ENCODE measurements at places on chromosomes 5 and 9.

DNA sequence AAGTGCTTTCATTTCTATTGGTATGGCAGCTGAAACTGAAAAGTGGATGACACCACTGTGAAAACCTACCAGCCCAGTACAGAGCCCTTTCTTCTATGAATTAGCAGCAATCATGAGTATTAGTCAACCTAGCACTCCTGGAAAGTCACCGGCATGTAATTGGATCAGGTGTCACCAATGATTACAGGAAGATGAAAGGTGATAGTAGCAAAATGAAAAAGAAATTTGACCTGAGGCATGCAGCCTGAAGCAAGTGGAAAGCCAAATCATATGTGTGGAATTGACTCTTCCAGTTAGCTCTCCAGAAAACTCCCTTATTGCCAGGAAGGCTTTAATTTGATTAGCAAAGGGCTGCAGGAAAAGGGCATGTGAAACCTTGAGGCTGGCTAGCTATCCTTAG lies 81.2 kb upstream of the NAA35 start:
- DNase-seq: no peak

DNA sequence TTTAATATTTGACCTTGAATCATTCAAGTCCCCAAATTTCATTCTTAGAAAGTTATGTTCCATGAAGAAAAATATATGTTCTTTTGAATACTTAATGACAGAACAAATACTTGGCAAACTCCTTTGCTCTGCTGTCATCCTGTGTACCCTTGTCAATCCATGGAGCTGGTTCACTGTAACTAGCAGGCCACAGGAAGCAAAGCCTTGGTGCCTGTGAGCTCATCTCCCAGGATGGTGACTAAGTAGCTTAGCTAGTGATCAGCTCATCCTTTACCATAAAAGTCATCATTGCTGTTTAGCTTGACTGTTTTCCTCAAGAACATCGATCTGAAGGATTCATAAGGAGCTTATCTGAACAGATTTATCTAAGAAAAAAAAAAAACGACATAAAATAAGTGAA lies 65.4 kb downstream of the WDR41 start:
- no peak for DNase-seq

DNA sequence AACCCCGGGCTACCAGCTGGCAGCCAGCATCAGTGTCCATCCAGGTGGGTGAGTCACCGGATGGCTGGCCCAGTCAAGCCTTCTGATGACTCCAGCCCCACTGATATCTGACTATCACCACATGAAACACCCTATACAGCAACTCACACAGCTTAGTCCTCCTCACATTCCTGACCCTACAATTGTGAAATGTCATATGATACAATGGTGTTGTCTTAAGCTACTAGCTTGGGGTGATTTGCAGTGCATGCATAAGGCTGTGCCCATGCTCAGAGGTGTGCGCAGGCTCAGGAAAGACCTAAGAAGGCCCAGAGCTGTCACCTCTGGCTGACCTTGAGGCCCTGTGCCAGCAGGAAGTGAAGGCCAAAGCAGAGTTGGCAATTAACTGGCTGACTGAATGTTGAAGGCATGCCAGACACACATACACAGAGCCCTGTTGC lies 21.5 kb upstream of the SEMA4D start:
- no peak for DNase-seq

DNA sequence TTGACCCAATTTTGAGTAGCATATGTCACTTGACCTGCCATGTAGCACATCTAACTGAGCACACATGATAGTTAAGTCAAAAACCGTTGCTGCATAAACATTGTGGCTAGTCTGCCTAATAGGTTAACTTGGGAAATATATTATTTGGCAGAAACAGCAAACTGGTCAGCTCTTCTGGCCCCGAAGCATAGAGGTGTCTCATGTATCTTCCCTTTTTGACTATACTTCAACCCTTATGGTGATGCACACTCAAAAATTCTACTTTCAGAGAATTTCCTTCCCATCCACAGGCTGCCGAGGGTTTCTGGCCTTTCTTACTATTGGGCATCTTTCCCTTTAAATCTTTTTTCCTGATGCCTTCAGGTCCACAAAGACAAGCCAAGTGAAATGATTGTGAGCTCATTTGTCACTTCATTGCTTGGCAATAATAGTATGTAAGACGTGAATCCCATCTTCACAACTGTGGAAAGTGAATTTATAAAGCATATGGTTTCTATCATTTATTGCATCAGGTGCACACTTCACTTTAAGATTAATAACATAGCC lies 41.2 kb downstream of the MOCS2 start:
- no peak for DNase-seq

- no peak for DNase-seq
Measured at GRCh38 chr9:972501-973294, 3.8 kb upstream of the DMRT3 start.

GRCh38 chr5:42284584-42284983 lies 138.7 kb upstream of the GHR start:
- no peak for DNase-seq

GRCh38 chr9:91071184-91071990 lies 269.8 kb downstream of the SYK start:
- DNase-seq: peak; percentile 78

All from stimulated activated CD4-positive, alpha-beta T cell treated with anti-CD3 and anti-CD28 coated beads, Interleukin-4, amount 100 ng/mL, for 24 hours (primary cell).